ENCODE measurements at places on chromosomes 6 and 20.

GRCh38 chr6:3385660-3386151 is 71.1 kb downstream of the SLC22A23 start:
- no peak for DNase-seq

GRCh38 chr6:154500769-154501577 is 9.5 kb downstream of the CNKSR3 start:
- DNase-seq: no peak

DNA sequence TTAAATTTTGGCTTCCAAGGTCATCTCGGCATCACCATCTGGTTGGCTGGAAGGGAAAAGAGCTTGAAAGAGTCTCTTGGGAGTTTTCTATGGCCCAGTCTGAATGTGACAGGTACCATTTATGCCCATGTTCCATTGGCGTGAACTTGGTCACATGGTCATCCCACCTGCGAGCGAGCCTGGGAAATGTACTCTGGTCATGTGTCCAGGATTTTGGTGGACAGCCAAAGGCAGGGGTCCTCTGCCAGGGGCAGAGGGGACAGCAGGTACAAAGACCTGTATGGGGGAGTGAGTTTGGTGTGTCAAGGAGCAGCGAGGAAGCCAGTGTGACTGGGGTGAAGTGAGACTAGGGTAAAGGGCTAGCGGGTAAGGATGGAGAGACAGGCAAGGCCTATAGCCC is 112.6 kb downstream of the CDC5L start:
- DNase-seq: no peak

GRCh38 chr6:160505970-160506369 is 157.8 kb downstream of the SLC22A3 start:
- DNase-seq: no peak

DNA sequence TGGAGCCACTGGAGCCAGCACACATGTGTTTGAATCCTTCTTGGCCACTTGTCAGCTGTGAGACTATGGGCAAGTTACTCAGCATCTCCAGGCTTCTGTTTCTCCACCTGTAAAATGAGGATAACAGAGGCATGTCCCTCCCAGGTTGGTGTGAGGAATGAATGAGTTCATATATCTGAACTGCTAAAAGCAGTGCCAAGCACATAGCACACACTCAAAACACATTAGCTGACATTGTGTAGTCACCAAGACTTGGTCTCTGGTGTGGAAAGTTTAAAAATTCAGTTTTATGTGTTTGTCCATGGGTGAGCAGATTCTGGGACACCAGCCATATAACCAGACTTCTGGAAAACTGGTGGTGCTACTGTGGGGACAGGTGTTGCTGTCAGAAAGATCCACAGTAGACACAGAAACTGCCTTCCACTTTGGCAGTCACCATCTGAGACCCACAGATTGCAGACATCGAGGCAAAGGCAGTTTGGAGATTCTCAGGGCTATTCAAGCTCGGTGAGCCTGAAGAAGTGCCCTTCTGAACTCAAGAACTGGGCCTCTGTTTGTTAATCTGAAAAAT is 115.8 kb downstream of the MRPL14 start:
- no peak for DNase-seq

GRCh38 chr6:27867945-27868300 is 44.3 kb downstream of the OR2B2 start:
- DNase-seq: no peak

DNA sequence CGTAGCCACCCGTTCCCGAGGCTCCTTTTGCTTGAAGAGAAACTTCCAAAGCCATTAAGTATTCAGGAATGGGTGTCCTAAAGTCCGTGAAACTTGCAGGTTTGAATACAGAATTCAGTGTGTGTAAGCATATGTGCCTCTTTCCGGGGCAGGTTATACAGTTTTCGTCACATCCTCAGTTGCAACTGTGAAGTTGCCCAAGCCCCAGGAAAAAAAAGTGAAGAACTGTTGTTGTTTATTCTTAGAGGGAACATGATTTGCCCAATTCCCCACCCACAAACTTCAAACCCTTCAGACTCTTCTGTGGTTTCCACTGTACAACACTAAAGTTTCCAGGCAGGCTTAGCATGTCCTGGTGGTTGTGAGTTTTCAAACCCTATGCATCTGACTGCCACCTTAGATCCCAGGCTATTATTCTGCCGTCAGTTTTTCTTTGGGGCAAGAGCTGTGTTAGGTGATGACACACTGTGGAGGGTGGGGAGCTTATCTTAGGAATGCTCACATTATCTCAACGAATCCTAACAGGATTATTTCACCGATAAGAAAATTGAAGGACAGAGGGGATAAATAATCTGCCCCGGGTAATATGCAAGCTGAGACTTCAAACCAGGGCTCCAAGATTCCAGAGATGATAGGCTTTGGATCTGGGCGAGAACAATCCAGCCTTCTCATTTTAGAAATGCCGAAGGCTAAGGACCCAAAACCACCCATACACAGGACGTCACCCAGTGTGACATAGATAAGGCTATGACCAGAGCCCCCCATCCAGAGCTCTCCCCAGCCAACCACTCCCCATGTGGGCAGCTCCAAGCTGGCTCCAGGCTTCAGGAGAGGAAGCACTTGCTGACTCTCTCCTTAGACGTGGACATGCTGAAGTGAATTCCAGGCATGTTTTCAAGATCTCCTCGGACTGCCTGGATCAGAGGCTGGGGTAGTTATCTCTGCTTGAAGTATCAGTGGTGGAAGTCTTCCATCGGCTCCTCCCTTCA is 81.7 kb upstream of the AFDN start:
- DNase-seq: no peak
